DMS79 treated with DMSO at 0.1 percent for 48 hours (cell line): ENCODE measurements at places on chromosomes 12 and 14.

DNA sequence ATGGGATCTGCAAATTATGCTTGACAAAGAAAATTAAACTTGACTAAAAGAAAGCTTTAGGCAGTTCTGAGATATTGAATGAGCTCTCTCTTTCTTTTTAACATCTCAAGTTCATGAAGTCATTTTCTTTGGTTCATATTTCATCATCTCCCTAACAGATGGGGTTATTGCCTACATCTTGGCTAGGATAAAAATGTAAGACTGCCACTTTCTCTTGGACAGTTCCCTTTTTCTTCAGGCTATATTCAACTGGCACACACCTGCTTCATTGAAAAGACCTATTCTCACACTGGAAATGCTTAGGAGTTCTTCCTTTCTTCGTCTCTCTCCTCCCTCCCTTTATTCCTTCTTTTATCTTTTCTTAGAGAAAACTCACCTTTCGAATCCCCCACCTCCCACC is 355.9 kb upstream of the SEL1L start:
- DNase-seq: no peak

DNA sequence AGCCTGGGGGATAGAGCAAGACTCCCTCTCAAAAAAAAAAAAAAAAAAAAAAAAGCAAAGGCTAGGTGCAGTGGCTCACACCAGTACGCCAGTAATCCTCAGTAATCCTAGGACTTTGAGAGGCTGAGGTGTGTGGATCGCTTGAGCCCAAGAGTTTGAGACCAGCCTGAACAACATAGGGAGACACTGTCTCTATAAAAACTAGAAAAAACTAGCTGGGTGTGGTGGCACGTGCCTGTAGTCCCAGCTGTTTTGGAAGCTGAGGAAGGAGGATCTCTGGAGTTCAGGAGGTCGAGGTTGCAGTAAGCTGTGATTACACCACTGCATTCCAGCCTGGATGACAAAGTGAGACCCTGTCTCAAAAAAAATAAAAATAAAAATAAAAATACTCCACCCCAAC is 8.9 kb upstream of the RBM25 start:
- no peak for DNase-seq

GRCh38 chr12:45183246-45183645 is 32.6 kb upstream of the ANO6 start:
- DNase-seq: no peak

DNA sequence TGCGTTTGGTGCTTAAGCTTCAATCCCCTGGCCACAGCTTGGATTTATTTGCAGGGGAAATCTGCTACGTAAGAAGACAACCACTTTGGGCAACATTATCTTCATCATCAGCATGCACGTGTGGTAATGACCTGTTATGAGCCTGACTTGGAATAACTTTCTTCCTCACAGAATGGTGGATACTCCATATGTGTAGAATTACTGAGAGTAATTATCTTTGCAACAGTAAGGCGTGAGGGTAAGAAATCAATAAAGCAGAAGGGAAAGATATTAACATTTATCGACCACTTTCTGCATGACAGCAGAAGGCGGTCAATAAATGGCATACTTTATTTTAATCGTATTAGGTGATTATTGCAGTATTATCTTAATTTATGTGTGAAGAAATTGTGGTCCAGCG is 152.7 kb downstream of the RGS6 start:
- DNase-seq: no peak

DNA sequence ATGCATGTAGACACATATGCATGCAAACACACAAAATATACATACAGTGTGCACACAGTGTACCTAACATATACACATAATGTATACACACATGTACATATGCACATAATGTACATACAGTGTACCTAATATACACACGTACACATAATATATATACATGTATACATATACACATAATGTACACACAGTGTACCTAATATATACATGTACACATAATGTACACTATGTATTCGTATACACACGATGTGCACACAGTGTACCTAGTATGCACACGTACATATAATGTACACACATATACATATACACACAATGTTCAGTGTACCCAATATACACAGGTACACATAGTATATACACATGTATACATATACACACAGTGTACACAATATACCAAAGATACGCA is 70.0 kb downstream of the DNAH10 start:
- no peak for DNase-seq

DNA sequence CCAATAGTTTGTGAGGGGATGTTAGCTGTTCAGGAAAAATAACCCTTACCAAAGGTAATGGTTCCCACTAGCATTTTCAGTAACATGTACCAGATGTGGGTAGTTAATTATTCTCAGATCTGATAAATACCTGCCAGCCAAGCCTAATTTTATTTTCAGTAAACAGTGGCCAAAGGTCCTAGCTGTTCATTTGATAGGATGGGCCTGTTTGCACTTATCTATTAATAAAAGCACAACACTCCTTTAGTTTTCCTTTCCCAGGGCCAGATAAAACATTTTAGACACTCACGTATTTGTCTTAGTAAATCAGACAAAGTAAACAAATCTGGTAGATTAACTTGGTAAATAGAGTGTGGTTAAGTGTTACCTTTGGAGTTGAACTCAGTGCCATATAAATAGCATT is 345.1 kb downstream of the RAD51B start:
- peak; percentile 81 for DNase-seq

DNA sequence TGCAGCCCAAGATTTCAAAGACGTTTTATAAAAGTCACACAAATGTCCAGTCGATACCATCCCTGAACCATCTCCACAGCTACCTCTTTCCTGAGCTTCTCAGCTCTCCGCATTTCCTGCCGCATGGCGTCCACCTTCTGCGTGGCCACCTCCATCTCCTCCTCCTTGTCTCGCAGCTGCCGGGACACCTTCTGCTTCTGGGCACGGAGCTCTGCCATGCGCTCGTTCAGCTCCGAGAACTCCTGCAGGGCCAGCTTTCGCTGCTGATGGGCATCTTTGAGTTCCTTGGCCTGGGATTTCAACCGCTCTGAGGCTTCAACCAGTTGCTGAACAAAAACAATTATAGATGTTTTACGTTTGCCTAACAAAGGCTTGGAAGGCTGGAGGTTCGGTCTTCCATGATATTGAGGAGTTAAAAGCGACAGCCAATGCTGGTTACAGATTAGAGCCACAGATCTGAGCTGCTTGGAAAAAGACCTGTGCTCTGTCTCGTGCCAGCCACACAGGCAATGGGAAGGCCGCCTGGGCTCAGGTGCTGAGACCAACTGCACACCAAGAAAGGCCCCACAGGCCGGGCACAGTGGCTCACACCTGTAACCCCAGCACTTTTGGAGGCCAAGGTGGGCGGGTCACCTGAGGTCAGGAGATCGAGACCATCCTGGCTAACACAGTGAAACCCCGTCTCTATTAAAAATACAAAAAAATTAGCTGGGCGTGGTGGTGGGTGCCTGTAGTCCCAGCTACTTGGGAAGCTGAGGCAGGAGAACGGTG is 49.6 kb downstream of the AMN start:
- no peak for DNase-seq

DNA sequence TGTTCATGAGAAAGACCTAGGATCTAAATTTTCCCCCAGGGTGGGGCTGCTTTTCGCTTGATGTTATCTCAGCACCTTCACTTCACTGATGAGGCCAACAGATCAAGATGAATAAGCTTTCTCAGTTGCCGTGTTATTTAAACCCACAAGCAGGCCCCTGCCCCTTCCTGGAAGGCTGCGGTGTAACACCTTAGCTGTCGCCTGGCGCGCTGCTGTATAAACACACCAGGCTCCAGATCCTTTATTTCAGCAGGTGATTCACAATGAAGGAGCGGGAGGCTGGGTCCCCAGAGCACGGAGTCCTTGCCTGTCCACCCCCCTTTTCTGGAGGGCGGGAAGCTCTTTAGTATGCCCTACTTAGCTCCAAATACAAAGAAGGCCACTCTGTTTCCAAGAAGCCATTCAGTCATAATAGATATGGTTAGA is 515.4 kb downstream of the FUT8 start:
- DNase-seq: peak; percentile 81

- DNase-seq: no peak
Observed at GRCh38 chr14:68322940-68323620, 469.8 kb downstream of the ZFP36L1 start.

DNA sequence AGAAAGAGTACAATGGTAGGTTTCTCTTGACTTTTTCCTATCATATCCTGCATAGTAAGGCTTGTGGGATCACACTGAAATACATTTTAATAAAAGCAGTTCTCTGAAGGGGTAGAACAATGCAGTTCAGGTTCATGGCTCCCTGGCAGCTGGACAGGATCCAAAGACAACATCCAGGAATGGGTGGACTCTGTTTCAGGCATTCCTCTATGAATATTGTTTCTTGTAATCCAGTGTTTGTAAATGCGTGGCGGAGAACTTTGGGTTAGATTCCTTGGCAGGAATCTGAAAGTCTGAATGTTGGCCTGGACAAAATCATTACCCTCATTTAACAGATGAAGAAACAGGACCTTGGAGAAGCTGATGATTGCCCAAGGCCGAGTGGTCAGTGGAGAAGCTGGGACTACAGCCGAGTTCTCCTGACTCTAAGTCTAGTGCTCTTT is 43.5 kb downstream of the SYNE2 start:
- DNase-seq: peak; percentile 51

GRCh38 chr12:121181181-121181580 is 28.7 kb upstream of the P2RX4 start:
- no peak for DNase-seq

DNA sequence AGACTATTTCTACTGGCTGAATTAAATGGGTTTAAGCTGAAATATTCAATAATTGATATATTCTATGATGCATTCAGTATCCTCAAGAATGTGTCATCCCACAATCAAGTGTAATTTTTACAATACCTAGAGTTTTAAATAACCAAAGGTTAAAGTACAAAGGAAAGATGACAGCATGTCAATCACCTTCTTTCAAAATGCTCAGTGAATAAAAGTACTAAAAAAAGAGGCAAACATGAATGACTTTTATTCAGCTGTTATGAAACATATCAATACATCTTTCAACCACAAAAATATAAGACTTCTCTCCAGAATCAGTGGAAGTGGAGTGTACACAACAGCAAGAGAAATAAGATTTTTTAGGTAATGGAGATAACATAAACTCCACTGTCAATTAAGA is 72.0 kb downstream of the NELL2 start:
- DNase-seq: no peak

DNA sequence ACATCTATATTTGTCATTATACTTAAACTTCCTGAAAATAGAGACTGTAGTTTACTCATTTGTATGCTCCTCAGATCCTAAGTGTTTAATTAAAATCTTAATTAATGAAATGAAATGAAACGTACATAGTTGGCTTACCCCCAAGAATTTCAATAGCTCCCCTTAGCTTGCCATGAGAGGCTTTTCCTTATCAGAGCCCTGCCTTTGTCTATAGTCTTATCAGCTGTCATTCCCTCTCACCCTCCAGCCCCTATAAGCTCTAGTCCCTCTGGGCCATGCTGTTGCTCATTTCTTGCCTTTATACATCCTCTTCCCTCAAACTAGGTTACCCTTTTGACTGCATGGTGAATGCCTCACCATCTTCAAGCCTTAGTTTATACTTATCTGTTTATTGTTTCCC is 1.1 kb upstream of the RTRAF start:
- peak; percentile 70 for DNase-seq

GRCh38 chr12:124704619-124705018 is 137.2 kb upstream of the NCOR2 start:
- no peak for DNase-seq
